Vagina (tissue), 2 donors: ENCODE measurements at places on chromosomes 2 and 18. TPM values are rescaled to one million over a fixed set of nuclear protein-coding genes. Genes with fewer than 3 reads are reported as not detected.

The UBE2E3 gene
- total RNA-seq, result 59.9 TPM

The ALLC gene
- total RNA-seq, result not detected

The IL1R1 gene
- 79.6 TPM for total RNA-seq

The MALL gene
- total RNA-seq, result 56.7 TPM

The EEF1B2 gene
- 353 TPM for total RNA-seq

The SCN2A gene
- 1.2 TPM for total RNA-seq

The RALB gene
- 44.0 TPM for total RNA-seq

The NEUROD1 gene
- not detected for total RNA-seq

The TFPI gene
- 68.8 TPM for total RNA-seq

The EIF4E2 gene
- total RNA-seq, result 17.9 TPM

The SOWAHC gene
- 25.5 TPM for total RNA-seq

The TDRD15 gene
- not detected for total RNA-seq

The SLC8A1 gene
- 40.8 TPM for total RNA-seq

The RAPGEF4 gene
- 18.4 TPM for total RNA-seq

The PROM2 gene
- 70.5 TPM for total RNA-seq
